G401 (cell line): ENCODE measurements at places on chromosomes 1 and 21. TPM values are rescaled to one million over a fixed set of nuclear protein-coding genes. Genes with fewer than 3 reads are reported as not detected.

Gene TRAF3IP3
- total RNA-seq = 0.10 TPM in 1 of 2 replicates, not detected in the other

Gene CD164L2
- not detected in 2 replicates for total RNA-seq

Gene FAM72C
- 3.5 and 4.1 TPM in 2 replicates for total RNA-seq

Gene RIPK4
- total RNA-seq = 0.06 TPM in 1 of 2 replicates, not detected in the other

Gene ZNF436
- total RNA-seq = 13.7 and 17.6 TPM in 2 replicates

Gene OLIG2
- not detected in 2 replicates for total RNA-seq

Gene SPRR5
- not detected in 2 replicates for total RNA-seq

Gene CDC20
- total RNA-seq = 263 and 289 TPM in 2 replicates

Gene PKLR
- not detected in 2 replicates for total RNA-seq

GRCh38 chr1:180560200-180560867, 1.6 kb downstream of the OVAAL start:
- no peak for DNase-seq

- no peak for DNase-seq
Observed at GRCh38 chr1:163305441-163305840, 16.3 kb upstream of the NUF2 start.

DNA sequence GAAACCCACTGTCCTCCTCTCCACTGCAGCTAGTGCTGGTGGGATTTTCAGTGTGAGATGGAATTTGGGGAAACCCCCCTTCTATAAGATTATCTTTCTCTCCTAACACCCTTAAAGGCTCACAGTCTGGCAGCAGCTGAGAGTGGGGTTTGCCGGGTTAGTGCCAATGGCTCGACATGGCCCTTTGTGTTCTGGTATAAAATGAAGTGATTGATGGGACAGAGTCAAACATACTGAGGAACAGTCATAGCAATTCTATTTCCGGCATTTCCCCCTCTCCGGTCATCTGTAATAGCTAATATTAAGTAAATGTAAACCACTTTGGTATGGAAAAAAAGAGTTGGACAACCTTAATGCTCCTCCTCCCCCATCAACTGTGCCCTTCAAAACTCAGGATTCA, 37.6 kb downstream of the TFF3 start:
- DNase-seq = no peak

DNA sequence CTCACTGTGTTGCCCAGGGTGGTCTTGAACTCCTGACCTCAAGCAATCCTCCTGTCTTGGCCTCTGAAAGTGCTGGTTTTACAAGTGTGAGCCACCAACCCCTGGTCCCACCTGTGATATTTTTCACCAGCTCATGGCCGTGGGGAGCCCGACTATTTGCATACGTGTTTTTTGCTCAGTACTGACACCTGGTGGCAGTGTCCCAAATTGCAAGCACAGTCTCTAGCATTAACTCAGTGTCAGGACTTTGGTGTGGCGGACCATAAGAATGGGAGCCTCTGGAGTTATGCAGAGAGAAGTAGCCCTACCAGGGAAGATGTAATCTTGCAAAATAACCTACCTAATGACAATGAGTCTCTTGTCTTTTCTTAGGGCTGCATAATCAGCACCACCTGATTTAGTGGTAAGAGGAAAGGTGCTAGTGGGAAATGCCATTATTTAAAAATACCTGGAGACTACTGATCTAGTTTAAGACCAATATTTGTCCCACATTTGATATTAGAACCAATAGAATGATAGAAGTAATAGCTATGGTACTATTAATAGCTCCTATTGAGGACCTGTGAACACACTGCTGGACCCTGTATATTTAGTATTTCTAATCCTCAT, 305.4 kb downstream of the DISC1 start:
- no peak for DNase-seq

- DNase-seq = peak; percentile 19
Observed at GRCh38 chr1:152505083-152505482, 5.5 kb upstream of the LCE5A start.

DNA sequence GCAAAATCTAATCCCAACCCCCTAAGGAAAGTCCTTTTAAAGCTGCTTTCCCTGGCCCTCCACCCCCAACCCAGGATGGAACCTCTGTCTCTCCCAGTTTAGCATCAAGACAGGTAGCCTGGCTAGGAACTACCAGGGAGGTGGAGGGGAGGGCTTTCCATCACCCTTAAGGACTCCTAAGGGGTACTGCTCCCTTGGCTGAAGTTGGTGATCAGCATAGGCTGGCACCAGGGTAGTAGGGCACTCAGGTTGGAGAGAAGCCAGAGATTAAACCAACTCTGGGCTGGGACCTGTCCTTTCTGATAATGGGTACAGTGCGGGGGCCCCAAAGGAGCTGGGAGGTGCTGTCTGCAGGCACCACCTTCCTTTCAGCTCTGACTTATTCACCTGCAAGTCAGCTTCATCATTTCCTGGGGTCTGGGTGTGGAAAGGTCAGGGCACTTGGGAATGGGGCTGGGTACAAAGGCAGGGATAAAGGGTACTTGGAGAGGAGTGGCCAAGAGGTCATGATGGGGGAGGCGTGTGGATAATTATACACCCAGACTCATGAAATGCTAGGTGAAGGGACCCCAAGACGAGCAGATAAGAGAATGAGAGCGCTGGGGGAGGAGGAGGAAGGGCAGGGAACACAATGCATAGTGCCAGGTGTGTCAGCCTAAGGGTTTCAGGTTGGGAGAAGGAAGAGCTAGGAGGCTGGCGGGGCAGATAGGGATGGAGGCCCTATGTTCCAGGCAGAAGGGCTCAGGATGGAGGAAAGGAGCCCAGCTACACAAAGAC, 1.2 kb downstream of the ARHGEF2 start:
- DNase-seq = no peak

GRCh38 chr1:111747282-111747734, 8.1 kb upstream of the INKA2 start:
- DNase-seq = peak; percentile 33

- DNase-seq = no peak
Observed at GRCh38 chr1:11533790-11534787, 55.1 kb downstream of the DISP3 start.

GRCh38 chr1:85001742-85002141, 4.8 kb upstream of the MCOLN2 start:
- DNase-seq = no peak

GRCh38 chr1:18077657-18078215, 29.9 kb upstream of the IGSF21 start:
- DNase-seq = no peak

GRCh38 chr1:59026472-59026948, 242.7 kb upstream of the JUN start:
- DNase-seq = no peak

DNA sequence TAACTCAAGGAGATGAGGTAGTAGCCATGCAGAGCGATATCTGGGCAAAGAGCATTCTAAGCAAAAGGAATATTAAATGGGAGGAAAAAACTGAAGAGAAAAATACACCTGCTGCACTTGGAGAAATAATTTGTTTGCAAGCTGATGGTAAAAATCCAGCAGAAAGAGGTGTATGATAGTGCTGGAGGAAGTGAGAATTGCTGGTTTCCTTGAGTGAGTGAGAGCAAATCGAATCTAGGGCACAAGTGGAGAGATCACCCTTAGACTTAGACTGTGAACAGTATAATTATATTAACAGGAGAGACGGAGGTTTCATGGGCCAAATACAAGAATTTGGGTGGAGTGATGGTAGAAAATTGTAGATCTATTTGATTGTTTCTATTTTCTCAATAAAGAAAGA, 2.7 kb upstream of the CR1 start:
- no peak for DNase-seq

DNA sequence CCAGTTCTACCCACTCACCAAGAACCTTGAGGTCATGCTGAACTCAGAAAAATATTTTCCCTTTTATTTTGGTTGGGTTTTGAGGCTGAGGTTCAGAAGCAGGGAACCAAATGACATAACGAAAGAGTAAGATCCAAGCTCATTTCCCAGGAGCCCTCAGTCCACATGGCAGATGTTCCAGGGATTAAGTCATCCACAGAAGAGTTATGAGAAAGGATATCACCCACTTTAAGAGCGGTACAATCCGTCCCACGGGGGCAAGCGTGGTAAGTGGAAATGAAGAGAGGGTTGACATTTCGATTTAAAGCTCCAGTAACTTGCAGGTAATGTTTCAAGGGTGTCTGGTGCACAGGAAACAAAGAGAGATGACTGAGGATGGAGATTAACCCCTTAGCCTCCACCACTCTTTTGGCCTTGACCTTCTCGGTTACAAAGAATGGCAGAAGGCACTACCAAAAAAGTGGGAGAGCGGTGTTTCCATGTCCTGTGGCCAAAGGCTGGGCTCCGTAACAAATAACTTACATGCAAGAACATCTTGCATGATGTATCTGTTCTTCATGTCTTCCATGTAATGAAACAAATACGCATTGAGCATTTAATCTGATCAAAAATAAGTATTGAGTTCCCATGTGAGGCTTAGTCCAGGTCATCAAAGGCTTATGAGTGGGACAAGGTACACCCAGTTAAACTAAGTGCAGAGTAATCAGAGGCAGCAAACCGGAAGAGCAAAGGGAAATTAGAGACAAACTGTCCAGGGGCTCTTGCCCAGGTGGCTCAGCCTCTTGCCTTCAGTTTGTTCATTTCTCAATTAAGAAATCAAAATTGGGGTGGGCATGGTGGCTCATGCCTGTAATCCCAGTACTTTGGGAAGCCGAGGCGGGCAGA, 241.4 kb downstream of the TOMM20 start:
- no peak for DNase-seq

- DNase-seq = no peak
Observed at GRCh38 chr21:34865400-34866241, 183.5 kb downstream of the RUNX1 start.

GRCh38 chr1:214124281-214124805, 136.6 kb downstream of the PROX1 start:
- no peak for DNase-seq

DNA sequence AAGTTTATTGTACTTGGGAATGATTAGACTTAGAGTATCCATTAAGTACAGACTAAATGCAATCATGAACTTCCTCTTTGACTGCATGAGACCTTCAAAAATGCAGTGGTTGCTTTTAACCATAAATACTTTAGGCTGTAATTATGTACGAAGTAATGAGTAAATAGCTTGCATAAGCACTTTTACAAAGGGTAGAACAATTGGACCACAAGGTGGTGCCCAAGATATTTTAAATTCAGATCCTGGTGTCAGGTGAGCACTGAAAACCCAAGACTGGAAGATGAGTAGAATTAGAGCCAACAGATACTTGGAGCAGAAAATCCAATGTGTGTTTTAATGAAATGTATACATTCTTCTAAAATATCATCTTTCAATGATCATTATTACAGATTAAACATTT, 43.4 kb upstream of the RHOU start:
- peak; percentile 26 for DNase-seq

GRCh38 chr1:243712941-243713340, 137.1 kb downstream of the AKT3 start:
- DNase-seq = no peak

DNA sequence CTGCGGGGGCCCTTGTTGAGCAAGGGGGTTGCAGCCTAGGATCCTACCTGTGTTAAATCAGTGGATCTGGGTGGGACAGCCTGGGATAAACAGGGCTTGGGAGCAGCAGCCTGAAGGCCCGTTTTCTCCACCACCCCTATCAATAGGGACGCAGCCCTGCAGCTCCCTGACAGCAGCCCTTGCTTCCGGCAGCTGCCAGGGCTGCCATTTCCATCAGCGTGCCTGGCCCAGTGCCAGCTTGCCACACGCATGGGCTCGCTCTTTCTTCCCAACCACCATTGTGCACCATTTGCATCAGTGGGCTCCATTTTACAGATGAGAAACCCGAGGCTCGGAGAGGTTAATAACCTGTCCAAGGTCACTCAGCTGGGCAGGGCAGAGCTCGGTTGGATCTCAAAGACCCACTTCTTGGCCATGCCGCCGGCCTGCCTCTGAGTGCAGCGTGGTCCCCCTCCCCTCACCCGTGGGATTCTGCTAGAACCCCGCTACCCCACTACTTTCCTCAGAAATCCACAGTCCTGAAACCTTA, 3.8 kb downstream of the WNT4 start:
- no peak for DNase-seq

DNA sequence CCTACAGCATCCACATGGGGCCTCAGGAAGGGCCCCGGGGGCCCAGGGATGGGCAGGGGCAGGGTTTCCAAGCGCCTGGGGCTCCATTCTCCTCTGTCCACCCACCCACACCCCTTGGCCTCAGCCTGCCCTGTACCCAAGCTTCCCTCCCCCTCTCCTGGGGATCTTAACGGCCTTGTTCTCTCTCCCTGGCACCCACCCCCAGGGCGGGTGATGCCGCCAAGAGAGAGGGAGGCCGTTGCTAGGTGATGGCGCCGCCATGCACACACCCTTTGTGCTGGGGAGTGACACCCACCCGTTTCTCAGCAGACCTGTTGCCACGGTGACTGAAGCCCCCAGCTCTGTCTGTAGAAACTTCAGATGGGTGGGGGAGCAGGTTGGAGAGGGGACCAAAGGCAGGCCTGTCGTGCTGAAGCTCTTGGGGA, 7.6 kb downstream of the GPR37L1 start:
- DNase-seq = peak; percentile 39
